ENCODE measurements at places on chromosomes 4 and X. TPM values are rescaled to one million over a fixed set of nuclear protein-coding genes. Genes with fewer than 3 reads are reported as not detected.

TLL1 gene
- not detected for total RNA-seq

RGN gene
- not detected for total RNA-seq

ITIH6 gene
- total RNA-seq, result not detected

- DNase-seq, result no peak
Observed at GRCh38 chr4:162706051-162706450, 460.6 kb downstream of the NAF1 start.

- no peak for DNase-seq
Observed at GRCh38 chrX:46444011-46444410, 101.2 kb downstream of the ZNF674 start.
